ENCODE measurements at places on chromosomes 7 and 10. TPM values are rescaled to one million over a fixed set of nuclear protein-coding genes. Genes with fewer than 3 reads are reported as not detected.

GRCh38 chr7:154591544-154591943, 411.4 kb downstream of the PAXIP1 start:
- no peaks in the 10 kb centered on the region for H3K36me3 ChIP-seq
- no peak overlapping the region for H3K4me3 ChIP-seq
- H3K27ac ChIP-seq, result no peak overlapping the region
- no peaks in the 10 kb centered on the region for H3K4me1 ChIP-seq
- H3K27me3 ChIP-seq, result no peaks in the 10 kb centered on the region

OPN1SW gene
- total RNA-seq, result not detected

ADARB2 gene
- total RNA-seq, result 0.25 TPM

GRCh38 chr10:8767591-8767990, 713.1 kb downstream of the GATA3 start:
- no peaks in the 10 kb centered on the region for H3K27me3 ChIP-seq
- no peaks in the 10 kb centered on the region for H3K4me1 ChIP-seq
- no peak overlapping the region for H3K27ac ChIP-seq
- no peaks in the 10 kb centered on the region for H3K36me3 ChIP-seq

DNA sequence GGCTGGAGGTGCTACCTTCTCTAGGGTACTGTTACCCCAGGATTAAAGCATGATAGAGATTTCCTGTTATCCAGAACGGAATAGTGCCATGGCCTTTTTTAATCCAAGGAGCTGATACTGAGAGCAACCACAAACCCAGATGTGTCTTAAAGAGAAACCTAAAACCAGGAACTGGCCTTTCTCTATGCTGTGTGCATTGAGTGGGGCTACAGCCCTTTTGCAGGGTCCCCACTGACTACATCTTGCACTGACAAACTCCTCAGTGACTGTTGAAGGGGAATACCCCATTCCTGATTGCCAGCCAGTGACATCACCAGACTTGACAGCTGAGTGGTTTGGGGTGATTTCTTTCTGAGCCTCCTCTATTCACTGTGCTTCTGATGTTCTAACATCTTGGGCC, 81.9 kb upstream of the CAPZA2 start:
- no peak overlapping the region for H3K4me3 ChIP-seq
- no peaks in the 10 kb centered on the region for H3K27me3 ChIP-seq
- H3K4me1 ChIP-seq, result no peaks in the 10 kb centered on the region
- no peak overlapping the region for H3K27ac ChIP-seq
- H3K36me3 ChIP-seq, result no peaks in the 10 kb centered on the region
- no peak for DNase-seq

GRCh38 chr7:106522696-106523095, 138.3 kb downstream of the CCDC71L start:
- no peak for DNase-seq
- no peaks in the 10 kb centered on the region for H3K36me3 ChIP-seq
- H3K27me3 ChIP-seq, result peaks cover 16% of the 10 kb centered on the region
- H3K4me1 ChIP-seq, result no peaks in the 10 kb centered on the region
- no peak overlapping the region for H3K4me3 ChIP-seq
- no peak overlapping the region for H3K27ac ChIP-seq

GRCh38 chr10:50469288-50469687, 154.5 kb downstream of the SGMS1 start:
- H3K27me3 ChIP-seq, result no peaks in the 10 kb centered on the region
- DNase-seq, result no peak
- no peak overlapping the region for H3K4me3 ChIP-seq
- H3K4me1 ChIP-seq, result peaks cover 16% of the 10 kb centered on the region
- no peak overlapping the region for H3K27ac ChIP-seq

CYP17A1 gene
- total RNA-seq, result 5,780 TPM

DNA sequence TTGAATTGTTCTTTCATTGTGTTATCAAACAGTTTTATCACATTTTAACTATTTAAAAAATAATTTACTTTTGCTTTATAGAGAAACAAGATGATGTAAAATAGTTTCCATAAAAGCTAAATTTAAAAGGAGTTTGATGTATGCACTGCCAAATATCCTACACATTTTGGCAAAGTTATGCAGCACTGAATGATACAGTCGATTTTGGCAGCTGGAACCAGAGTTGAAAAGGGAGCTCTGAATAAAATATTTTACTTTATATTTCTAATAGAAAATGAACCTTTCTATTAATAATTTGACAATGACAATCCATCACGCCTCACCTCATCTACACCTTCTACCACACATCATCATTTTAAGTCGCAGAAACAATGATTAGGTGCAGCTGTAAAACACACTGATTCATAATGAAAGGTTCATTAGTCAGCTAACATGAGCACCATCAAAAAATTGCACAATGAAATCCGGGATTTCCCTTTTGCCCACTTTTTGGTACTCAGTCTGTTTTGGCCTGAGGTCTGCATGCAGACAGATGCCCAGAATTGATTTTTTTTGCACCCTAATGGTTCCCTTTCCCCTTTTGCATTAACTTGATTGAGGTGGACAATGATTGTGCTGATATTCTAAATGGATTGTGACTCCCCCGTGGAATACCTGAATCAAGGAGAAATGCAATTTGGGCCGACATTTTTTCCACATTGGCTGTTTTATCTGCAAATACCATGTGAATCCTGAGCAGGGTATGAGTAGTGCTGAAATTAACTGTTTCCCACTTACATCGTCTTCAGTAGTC, 105.8 kb downstream of the THSD7A start:
- H3K4me1 ChIP-seq, result no peaks in the 10 kb centered on the region
- no peak overlapping the region for H3K4me3 ChIP-seq
- no peak overlapping the region for H3K27ac ChIP-seq
- no peaks in the 10 kb centered on the region for H3K27me3 ChIP-seq
- DNase-seq, result no peak

DNA sequence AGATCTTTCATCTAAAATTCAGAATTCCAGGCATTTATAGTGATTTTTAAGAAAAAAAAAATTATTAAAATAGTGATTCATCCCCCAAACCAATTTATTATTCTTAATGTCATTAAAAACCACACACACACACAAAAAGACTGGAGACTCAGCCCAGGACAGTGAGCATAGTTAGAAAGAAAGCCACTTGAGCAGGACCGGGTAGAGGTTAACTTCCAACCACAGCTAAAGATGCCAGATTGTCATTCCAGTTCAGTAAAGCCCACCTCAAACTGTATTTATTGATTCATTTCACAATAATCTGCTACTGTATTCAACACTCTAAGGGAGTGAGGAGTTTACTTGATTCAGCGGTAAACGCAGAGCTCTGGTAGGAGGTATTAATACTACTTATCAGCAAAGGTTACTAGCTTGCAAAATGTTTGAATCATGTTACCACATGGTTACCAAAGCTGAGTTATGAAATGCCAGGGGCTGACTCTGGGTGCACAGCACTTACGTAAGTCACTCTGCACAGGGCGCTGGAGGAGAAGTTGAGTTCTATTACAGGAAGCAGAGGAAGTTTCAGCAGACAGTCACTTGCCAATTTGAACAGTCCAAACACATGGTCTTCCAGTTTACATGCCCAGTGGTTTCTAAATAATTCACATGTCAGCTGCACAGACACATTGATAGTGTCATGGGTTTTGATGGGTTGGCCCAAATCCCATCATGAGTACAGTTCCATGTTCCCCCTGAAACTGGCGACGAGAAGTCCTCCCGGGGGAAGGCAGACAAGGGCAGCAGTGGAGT, 64.6 kb downstream of the KLF6 start:
- no peaks in the 10 kb centered on the region for H3K27me3 ChIP-seq
- H3K36me3 ChIP-seq, result no peaks in the 10 kb centered on the region
- no peaks in the 10 kb centered on the region for H3K4me1 ChIP-seq

GRCh38 chr7:44309271-44310091, 15.9 kb downstream of the CAMK2B start:
- peak overlapping the region; percentile 38 for H3K4me3 ChIP-seq
- no peaks in the 10 kb centered on the region for H3K36me3 ChIP-seq
- peaks cover 6% of the 10 kb centered on the region for H3K4me1 ChIP-seq
- peak; percentile 71 for DNase-seq

DNA sequence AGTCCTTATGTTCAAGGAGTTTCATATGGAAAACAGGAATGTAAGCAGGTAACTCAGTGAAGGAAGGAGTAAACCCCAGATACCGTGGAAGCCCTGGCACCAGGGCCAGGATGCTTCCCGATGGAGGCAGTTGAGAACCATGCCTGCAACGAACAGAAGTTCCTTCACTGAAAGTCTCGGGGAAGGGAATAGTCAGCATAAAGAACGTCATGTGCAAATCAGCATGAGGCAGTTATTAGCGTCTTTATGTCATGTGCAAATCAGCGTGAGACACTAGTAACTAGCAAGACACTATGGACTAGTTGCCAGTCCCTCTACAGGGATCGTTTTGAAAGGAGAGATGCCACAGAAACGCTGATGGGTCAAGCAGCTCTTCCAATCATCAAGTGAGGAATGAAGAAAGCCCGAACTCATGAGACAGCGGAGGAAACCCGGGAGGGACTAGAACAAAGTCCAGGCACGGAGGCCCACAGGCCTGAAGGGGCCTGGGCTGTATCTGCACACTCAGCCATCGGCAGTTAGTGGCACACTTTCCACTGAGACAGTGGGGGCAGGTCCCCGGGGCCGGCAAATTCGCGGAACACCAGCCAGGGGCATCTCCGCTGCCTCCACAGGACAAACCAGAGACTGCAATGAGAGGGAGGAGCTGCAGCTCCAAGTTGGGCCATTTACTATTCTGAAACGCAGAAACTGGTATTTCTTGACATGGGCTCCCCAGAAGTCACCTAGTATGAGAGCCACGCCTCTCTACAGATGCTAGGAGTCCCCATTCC, 109.6 kb downstream of the SFMBT2 start:
- H3K4me1 ChIP-seq, result peaks cover 12% of the 10 kb centered on the region
- no peak for DNase-seq
- no peak overlapping the region for H3K4me3 ChIP-seq
- no peak overlapping the region for H3K27ac ChIP-seq

PHYHIPL gene
- 23.4 TPM for total RNA-seq

HOGA1 gene
- 24.0 TPM for total RNA-seq

C7orf57 gene
- total RNA-seq, result not detected

- H3K27ac ChIP-seq, result no peak overlapping the region
- no peaks in the 10 kb centered on the region for H3K4me1 ChIP-seq
- H3K36me3 ChIP-seq, result no peaks in the 10 kb centered on the region
- H3K4me3 ChIP-seq, result no peak overlapping the region
- no peaks in the 10 kb centered on the region for H3K27me3 ChIP-seq
These were observed 166.8 kb downstream of the MTERF1 start for GRCh38 chr7:91713669-91714068.

GRCh38 chr7:29077854-29078253, 68.5 kb downstream of the CPVL start:
- no peak overlapping the region for H3K27ac ChIP-seq
- DNase-seq, result no peak
- H3K27me3 ChIP-seq, result no peaks in the 10 kb centered on the region
- no peak overlapping the region for H3K4me3 ChIP-seq

GRCh38 chr7:8380130-8380529, 53.3 kb upstream of the NXPH1 start:
- no peaks in the 10 kb centered on the region for H3K4me1 ChIP-seq
- no peak overlapping the region for H3K27ac ChIP-seq
- H3K36me3 ChIP-seq, result no peaks in the 10 kb centered on the region
- H3K4me3 ChIP-seq, result no peak overlapping the region
- no peak for DNase-seq
- no peaks in the 10 kb centered on the region for H3K27me3 ChIP-seq

GRCh38 chr7:107506674-107507339, 37.0 kb downstream of the GPR22 start:
- no peaks in the 10 kb centered on the region for H3K4me1 ChIP-seq
- no peaks in the 10 kb centered on the region for H3K36me3 ChIP-seq
- H3K27me3 ChIP-seq, result no peaks in the 10 kb centered on the region
- no peak overlapping the region for H3K27ac ChIP-seq

PILRA gene
- 9.2 TPM for total RNA-seq

DNA sequence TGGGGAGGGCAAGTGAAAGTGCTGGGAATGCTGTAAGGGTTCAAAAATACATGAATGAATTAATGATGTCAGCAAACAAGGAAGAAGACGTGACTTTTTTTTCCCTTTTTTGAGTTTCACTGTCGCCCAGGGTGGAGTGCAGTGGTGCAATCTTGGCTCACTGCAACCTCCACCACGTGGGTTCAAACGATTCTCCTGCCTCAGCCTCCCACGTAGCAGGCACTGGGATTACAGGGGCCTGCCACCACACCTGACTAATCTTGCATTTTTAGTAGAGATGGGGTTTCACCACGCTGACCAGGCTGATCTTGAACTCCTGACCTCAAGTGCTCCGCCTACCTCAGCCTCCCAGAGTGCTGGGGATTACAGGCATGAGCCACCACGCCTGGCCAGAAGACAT, 30.0 kb downstream of the DENND10 start:
- H3K27me3 ChIP-seq, result no peaks in the 10 kb centered on the region
- no peaks in the 10 kb centered on the region for H3K36me3 ChIP-seq
- no peak overlapping the region for H3K27ac ChIP-seq

DNA sequence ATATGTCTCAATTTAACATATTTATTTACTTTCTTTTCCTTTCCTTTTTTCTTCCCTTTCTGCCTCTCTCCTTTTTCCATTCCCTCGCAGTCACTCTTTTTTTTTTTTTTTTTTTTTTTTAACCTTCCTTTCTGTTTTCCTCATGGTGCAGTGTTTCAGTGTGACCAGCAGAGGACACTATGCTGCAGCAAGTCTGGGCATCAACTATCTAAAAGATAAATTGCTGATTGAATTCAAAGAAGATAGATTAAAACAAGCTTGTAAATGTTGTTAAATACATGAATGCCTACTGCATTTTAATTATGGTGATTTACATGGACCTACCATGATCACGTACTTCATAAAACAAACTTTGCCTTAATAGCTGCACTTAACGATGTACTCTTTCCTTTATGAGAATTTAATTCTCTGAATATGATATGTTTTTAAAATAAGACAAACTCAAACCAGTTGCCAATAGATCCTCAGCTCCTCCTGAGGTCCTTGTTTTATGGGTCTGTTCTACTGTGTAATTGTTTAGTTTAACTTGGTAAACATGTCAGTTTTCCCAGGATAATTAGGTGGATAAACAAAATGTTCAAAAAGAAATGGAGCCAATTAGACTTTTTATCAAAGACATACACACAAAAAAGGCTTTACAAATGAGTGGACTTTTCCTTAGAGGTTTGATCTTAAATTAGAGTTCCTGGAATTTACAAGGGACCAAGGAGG, 101.0 kb upstream of the AGR3 start:
- no peaks in the 10 kb centered on the region for H3K36me3 ChIP-seq
- H3K4me1 ChIP-seq, result peaks cover 4% of the 10 kb centered on the region
- peak; percentile 37 for DNase-seq
- H3K4me3 ChIP-seq, result no peak overlapping the region

DNA sequence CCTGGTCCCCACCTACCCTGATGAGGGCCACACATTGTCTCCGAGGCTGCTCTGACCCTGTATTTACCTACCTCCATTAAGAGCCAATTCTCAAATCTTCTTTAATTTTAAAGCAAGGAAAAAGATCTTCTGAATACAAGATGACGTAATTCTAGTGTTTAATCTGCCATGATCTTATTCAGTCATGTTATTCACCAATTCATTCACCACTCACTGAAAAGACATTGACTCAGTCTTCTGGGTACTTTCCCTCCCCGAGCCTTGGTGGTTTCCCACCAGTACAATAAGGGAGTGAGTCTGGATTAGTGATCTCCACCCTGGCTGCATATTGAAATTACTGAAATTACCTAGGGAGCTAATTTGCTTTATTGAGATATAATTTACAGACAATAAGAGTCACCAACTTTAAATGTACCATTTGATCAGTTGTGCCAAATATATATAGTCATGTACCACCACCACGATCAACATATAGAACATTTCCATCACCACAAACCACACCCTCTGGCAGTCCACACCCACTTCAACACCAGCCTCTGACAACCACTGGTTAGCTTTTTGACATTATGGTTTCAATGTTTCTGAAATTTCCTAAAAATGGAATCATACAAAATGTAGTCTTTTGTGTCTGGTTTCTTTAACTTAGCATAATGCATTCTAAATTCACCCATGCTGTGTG, 117.5 kb upstream of the UNC5B start:
- no peaks in the 10 kb centered on the region for H3K27me3 ChIP-seq
- no peaks in the 10 kb centered on the region for H3K36me3 ChIP-seq
- no peaks in the 10 kb centered on the region for H3K4me1 ChIP-seq
- DNase-seq, result no peak

OR2A12 gene
- not detected for total RNA-seq

Measured in adrenal gland (tissue), 19 donors.